ENCODE measurements at places on chromosomes 4 and X.

GRCh38 chrX:47214435-47215077, 3.9 kb upstream of the CDK16 start:
- no peak for DNase-seq

DNA sequence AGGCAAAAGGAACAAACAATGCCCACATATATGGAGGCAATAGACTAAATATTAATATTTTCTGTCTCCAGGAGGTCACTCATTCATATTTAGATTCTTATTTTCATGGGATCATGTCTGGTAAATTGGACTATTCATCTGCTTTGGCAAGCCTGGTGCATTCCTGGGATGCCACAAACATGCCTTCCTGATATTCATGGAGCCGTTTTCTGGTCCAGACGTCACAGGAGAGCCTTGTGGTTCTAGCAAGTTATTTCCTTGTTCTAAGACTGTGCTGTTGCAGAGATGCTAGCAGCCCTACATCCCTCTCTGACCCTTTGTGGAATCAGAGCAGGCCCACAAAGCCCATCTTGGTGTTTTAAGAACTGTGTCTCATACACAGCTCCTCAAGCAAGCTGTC, 16.1 kb upstream of the EXOSC9 start:
- no peak for DNase-seq

DNA sequence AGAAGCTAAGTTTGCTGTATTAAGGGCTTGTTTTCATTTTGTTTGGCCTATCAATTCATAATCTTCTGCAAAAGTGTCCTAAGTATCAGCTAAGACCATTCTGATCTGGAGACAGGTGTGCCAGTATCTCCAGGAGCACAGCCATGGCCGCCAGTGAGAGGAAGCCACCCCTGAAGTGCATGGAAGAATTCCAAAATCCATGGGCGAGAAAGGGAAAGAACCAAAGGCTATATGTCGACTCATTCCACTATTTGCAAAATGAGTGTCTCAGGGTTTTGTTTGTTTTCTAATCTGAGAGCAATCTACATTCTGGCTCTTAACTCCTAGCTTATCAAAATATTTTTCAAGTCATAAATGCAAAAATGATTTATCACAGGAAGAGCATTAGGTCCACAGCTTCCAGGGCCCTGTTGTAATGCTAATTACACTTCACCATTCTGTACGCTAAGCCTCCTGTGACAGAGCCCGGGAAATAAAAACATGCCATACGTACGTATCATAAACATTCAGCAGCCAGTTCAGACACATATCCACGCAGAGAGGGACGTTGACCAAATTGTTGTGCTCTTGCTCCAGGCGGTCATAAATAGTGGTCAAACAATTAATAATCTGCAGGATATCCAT, 137.3 kb upstream of the FTHL17 start:
- DNase-seq = no peak

DNA sequence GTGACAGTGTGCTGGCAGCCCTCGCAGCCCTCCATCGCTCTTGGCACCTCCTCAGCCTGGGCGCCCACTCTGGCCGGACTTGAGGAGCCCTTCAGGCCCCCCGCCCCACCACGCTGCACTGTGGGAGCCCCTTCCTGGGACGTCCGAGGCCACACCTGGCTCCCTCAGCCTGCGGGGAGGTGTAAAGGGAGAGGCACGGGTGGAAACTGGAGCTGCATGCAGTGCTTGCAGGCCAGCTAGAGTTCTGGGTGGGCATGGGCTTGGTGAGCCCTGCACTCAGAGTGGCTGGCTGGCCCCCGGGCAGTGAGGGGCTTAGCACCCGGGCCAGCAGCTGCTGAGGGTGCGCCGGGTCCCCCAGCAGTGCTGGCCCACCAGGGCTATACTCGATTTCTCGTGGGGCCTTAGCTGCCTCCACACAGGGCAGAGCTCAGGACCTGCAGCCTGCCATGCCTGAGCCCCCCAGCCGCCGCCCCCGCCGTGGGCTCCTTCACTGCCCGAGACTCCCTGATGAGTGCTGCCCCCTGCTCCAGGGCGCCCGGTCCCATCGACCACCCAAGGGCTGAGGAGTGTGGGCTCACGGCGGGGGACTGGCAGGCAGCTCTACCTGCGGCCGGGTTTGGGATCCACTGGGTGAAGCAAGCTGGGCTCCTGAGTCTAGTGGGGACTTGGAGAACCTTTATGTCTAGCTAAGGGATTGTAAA, 1672.7 kb upstream of the PCDH7 start:
- DNase-seq = no peak

GRCh38 chr4:153259661-153260060, 55.4 kb downstream of the TRIM2 start:
- DNase-seq = no peak

DNA sequence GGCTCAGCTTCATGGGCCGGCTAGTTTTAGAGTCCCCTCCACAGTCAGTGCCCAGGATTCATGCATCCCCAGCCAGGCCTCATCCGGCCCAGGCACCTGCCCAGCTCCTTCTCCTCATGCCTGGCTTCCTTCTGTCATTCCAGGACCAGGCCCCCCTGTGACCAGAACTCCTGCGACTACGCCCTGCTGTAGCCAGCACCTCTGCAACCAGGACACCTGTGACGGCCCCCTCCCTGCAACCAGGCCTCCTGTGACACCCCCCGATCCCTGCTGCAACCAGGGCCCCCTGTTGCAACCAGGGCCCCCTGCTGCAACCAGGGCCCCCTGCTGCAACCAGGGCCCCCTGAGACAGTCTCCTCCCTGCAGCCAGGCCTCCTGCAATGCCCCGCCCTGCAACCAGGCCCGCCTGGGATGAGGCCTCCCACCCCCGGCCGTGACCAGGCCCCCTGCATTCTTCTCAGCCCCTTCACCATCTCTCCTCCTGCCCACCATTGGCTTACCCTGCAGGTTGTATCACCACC, 46.8 kb downstream of the HTRA3 start:
- DNase-seq = no peak

DNA sequence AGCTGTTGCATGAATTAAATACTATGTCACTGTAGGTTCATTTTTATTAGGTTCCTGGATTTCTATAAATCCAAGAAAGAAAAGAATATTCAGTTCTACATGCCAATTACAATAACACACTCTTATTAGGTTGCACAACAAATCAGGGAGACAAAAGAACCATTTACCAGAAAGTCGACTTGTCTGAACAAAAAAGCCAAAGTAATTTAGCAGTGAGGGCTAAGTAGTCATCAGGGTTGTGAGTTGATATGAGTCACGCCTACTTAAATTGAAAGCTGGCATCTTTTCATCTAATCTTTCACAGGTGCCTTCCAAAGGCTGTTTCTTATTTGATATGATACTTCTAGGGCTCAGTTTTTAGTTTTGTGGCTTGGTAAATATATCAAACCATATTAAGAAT, 25.4 kb upstream of the GNRHR start:
- DNase-seq = no peak

GRCh38 chr4:153790962-153791551, 2.2 kb upstream of the SFRP2 start:
- DNase-seq = no peak

Measured in T-helper 9 cell (primary cell).